ENCODE measurements at places on chromosomes 6 and 20.

DNA sequence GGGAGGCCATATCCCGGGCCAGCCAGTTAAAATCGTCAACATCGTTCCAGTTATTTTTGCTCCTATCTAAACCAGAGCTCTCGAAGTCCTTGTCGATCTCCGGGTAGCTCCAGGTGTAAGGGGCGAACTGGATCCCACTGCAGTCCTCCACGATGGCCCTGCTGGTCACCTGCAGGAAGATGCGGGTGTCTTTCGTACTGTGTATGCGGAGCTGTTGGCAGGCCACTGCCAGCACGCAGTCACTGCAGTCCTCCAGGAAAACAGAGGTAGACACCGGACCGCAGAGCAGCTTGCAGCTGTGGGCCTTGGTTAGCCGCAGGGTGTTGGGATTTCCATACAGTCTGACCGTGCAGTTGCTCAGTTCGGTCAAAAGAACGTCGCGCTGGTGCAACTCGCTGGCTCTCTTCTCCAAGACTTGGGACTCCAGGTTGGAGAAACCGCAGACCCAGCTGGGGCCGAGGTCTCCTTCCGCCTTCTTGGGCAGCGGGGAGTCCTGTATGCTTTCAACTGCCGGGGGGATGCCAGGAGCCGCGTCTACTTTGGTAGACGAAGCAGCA, 742 bp downstream of the TBCC start:
- no peak for DNase-seq

DNA sequence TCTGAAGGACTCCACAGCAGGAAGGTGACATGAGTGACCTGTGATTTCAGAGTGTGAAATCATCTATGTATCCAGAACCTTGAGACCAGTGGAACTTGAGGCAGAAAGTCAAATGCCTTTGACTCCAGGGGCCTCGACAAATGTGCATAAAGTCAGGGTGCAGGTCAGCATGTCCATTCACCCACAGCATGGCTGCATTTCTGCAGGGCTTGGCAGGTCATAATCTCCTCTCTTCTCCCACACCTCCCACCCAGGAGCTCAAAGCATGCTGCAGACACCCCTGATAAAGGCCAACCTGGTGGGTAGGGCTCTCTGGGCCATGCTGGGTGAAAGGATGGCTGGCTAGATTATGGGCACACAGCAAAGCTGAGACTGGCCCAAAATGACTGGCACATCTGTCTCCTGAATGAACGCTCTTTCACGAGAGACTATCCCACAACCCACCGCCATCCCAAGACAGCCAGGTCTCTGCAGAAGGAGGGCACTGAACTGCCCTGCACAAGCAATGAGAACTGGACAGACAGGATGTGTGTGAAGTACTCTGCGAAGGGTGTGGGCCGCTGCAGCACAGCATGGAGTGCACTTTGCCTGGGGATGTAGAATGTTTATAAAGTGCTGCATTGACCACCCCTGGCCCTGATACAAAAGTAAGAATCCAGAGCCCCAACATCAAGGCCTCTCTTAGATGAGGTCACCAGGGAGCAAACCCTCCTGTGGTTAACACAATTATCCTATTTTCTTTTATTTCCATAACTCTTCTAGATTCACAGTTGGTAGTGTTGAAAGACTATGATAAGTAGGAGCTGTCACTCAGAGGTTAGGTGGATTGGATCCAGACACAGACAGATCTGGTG, 78.2 kb upstream of the NXT1 start:
- DNase-seq: no peak

DNA sequence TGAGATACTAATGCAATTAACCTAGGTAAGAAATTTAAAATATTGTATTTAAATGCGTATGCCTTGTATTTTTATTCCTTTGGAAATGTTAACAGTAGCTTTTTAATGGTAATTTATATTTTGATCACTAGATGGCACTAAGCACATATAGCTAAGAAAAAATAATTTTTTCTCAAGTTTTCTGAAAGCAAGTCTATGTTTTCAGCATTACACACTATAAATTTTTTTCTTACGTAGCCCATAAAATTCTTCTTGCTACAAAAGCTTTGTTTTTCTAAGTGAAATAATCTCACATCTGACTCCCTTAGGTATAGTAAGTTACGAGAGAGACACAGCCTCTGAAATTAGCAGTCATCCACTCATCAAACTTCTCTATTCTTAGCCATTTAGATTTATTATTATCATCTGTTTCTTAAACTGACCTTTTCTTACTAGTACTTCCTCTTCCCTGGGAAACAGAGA, 35.7 kb downstream of the TSPYL4 start:
- DNase-seq: no peak

GRCh38 chr6:152271776-152272464, 365.2 kb downstream of the SYNE1 start:
- peak; percentile 52 for DNase-seq

GRCh38 chr6:3228046-3228671, 706 bp upstream of the TUBB2B start:
- DNase-seq: peak; percentile 84

DNA sequence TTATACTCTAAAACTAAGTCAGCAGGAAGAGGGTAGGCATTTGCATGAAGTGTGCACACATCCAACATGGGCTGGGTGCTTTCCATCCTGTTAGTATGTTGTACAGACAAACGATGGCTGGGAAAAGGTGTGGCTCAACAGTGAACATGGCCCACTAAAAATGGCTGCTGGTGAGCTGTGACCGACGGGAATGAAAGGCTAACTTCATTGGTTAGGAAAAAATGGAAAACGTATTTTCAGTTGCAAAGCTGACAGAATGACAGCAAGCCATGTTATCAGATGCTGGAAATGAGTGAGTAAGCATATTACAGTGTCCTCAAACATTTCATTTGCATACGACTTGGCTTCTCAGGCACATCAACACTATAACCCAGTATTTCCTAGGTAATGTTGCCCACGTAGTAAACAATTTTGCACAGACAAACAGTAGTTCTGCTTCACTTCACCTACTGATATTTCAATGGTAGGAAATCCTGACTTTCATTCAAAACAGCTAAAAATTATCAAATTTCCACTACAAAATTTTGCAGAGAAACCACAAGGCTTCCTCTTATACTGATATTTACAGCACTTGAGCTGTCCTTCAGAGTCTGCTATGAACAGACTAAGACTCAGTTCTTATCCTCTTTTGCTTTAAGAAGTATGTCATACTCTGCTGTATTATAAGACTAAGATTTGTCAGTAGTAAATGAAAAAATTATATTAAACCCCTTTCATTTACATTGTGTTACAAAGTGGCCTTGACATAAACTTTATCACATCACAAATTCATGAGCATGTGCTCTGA, 98.9 kb downstream of the IRF4 start:
- DNase-seq: no peak

GRCh38 chr20:57439432-57439831, 48.2 kb downstream of the RBM38 start:
- DNase-seq: no peak

DNA sequence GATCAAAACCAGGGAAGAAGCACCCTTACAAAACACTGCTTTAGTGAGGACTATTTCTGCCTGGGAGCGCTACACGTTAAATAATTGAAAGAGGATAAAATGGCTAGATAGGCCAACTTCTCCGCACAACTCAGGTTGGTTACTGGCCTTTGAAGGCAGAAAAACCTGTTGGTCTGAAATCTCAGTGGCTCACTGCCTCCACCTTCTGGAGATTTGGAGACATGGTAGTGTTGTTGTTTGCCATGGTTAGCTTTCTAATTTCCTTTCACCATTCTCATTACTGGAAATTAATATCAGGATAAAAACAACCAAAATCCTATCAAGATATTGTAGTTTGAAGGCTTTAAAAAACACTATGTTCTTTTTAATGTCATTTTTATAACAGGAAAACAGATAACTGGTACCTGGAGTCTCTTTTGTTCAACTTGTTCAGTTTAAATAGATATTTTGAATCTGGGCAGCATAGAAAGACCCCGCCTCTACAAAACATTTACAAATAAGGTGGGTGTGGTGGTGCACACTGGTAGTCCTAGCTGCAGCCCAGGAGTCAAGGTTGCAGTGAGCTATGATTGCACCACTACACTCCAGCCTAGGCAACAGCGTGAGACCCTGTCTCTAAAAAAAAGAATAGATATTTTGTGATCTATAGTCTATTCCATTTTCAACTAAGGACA, 27.5 kb upstream of the BCLAF1 start:
- peak; percentile 50 for DNase-seq

GRCh38 chr6:108133594-108134179, 32.1 kb upstream of the NR2E1 start:
- peak; percentile 61 for DNase-seq

DNA sequence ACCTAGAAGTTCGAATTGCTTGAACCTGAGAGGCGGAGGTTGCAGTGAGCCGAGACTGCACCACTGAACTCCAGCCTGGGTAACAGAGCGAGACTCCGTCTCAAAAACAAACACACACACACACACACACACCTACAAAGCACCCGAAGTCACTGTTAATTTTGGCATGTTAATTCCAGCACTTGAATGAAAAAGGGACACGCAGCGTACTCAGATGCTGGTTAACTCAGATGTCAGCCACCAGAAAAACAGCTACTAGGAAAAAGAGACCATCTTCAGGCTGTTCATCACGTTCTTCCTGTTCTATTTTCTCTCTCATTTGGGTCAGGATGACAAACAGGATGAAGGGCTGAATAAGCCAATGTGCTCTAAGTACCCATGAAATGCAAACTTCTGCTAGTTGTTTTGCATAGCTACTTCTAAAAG, 46.9 kb downstream of the BLOC1S5 start:
- no peak for DNase-seq

- DNase-seq: no peak
These were observed 23.0 kb upstream of the NAA20 start for GRCh38 chr20:19993958-19994669.

GRCh38 chr6:139386404-139386803, 12.0 kb upstream of the CITED2 start:
- no peak for DNase-seq

- no peak for DNase-seq
These were observed 11.9 kb downstream of the CUL9 start for GRCh38 chr6:43193929-43194328.

GRCh38 chr6:94245395-94245794, 826.0 kb upstream of the EPHA7 start:
- no peak for DNase-seq

- DNase-seq: no peak
These were observed 497.5 kb downstream of the MAFB start for GRCh38 chr20:40191573-40191972.

DNA sequence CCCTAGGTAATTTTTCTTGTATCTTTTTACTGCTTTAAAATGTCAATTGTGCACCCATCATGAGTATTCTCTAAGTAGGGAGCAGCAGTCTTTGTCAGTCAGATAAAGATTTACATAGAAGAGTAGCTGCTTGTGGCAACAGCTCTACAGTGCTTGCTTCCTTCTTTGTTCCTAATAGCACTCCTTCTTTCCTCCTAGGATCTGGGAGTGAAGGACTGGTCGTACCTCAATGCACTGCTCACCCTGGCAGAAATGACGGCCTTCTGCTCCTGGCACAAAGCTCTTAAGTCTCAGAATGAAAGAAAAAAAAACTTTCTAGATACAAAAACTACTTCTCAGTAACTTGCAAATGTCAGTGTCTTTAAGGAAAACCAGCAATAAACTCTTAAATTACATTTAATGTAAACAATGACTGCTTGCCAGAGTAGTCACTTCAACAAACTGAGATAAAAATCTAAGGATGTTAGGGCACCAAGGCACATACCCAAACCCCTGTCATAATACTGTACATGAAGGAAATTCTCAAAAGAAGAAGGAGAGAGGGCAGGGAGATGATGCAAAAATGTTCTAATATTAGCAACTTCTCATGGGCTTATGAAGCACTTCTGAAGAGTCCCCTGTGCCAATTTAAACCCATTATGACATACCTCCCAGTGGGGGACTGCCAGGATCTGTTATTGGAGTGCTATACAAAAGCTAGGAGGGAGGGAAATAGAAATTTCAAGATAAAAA, 34.0 kb downstream of the NCOA6 start:
- DNase-seq: peak; percentile 12

DNA sequence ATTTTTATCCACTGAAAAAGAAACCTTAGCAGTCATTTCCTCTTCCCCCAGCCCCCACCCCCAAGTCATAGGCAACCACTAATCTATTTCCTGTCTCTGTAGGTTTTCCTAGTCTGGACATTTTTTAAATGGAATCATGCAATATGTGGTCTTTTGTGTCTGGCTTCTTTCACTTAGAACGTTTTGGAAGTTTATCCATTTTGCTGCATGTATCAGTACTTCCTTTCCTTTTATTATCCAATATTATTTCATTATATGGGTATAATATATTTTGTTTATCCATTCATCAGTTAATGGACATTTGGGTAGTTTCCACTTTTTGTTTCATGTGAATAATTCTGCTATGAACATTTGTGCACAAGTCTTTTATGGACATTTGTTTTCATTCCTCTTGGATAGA, 99.3 kb upstream of the BMP5 start:
- DNase-seq: no peak

GRCh38 chr6:11845664-11846577, 67.3 kb upstream of the ADTRP start:
- DNase-seq: no peak

DNA sequence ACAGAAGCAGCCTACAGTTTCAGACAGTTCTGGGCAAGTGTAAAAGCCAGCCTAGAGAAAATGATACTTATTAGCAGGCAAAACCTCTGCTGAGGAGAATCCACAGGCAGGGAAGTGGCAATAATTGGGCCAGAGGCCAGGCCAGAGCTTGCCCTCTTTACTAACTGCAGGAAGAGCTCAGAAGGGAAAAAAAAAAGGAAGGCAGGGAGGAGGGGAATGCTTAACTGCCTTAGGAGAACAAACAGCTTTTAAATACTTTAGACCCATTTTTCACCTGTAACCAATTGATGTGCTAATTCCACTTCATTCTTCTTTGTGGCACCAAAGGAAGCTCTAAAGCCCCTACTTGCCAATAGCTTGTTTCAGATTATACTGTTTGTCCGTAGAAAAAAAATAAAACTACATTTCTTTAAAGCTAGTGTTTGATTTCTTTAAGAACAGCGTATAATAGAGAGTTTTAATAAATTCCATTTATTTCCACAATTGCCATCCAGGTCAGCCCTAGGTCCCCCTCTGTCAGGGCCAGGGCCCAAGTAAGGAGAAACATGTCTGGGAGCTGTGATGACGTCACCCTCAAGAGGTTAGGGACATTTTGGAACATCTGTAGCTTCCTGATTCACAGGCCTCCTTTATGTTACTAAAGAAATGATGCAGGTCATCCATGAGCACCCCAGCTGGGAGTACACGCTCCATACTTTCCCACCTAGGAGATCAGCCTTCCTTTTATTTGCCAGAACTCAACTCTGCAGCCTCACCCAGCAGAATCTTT, 384.3 kb downstream of the CDC5L start:
- DNase-seq: no peak

DNA sequence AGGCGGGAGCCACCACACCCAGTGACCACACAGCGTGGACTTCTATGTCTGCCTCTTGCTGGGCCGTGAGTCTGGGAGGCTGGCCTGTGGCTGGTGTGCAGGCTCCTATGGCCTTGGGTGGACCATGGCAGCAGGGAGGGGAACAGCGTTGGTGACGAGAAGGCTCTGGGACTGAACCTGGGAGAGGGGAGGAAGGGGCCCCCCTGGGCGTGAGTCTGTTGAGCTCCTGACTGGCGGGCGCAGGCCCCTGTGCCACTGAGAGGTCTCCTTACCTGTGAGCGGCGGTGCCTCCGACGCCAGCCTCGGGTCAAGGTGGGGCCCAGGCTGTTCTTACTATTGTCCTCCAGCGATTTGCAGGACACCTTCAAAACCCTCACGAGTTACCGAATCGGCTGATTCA, 12.8 kb upstream of the HELZ2 start:
- DNase-seq: no peak

GRCh38 chr6:77987035-77987384, 334.2 kb downstream of the MEI4 start:
- DNase-seq: no peak

GRCh38 chr6:107819964-107820337, 4.2 kb downstream of the SCML4 start:
- DNase-seq: no peak

GRCh38 chr6:621931-622330, 35.0 kb downstream of the HUS1B start:
- DNase-seq: no peak
